ENCODE measurements at places on chromosomes 1 and 21.

DNA sequence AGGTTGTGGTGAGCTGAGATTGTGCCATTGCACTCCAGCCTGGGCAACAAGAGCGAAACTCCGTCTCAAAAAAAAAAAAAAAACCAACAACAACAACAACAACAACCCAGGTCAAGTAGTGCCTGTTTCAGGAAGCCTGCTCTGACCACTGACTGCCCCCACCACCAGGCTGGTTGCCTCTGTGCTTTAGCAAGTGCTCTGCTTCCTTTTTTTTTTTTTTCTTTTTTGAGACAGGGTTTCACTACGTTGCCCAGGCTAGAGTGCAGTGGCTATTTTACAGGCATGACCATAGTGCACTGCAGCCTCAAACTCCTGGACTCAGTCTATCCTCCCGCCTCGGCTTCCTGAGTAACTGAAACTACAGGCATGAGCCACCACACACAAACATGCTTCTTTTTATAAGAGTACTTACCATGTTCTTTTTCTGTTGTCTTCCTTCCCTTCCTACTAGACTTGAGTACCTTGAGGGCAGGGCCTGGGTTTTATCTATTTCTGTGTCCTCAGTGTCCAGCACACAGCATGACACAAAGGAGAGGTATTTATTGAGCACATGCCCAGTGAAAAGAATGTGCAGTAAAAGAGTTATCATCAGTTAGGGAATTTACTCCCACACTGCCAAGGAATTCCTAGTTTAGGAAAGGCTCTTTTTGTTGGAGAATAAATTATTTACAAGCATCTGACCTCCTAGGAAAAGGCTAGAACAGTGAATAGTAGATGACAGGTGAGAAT lies 9.9 kb upstream of the COA7 start:
- DNase-seq, result peak; percentile 51

DNA sequence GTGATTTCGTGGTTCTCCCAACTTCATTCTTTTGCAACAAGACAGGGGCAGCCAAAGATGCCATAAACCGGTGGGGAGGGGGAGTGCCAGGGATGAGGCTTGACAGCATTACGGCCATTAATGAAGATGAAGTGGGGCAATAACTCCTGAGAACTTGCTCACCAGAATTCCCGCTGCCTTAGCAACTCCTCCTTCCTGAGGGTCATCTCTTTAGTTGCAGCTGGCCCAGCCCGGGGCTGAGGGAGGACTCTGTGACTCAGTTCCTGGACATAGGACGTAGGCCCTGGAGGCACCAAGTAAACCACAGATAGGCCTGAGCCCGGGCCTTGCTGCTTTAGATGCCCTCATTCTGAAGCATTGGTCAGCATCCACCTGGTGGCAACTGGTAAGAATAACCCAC lies 330.2 kb downstream of the RRAGC start:
- no peak for DNase-seq

DNA sequence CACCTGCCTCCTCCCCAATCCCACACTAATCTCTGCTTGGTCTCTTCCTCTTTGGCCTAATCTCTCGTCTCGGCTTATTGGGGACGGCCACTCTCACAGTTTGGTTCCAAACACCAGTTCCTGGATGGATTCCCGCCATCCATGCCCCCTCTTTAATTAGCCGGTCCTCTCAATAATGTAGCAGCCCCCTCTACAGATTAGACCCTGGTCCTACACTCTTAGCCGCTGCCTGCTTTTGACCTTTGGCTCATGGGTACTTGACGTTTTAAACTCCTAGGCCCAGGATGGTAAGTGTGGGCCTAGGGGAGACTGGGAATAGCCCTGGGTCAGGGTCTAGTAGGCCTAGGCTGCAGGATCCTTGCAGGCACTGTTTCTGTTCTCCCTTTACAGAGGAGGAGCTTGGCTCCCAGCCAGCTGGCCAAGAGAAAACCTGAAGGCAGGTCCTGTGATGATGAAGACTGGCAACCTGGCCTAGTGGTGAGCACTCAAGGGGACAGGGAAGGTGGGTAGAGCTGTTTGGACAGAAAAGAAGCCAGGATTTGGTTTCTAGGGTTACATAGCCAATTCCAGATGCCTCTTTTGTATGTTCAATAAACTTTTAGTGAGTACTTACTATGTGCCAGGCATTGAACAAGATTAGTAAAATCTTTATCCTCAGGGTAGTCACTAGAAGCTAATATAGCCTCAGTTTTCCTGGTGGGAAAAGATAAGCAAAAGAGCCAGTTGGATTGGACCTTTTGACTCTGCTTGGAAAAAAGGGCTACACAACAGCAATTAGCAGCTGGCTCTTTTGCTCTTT lies 758 bp downstream of the RAD54L start:
- no peak for DNase-seq

GRCh38 chr1:217088521-217089284 lies 365.5 kb upstream of the ESRRG start:
- DNase-seq, result no peak

- no peak for DNase-seq
Observed at GRCh38 chr1:115282807-115283208, 55.2 kb downstream of the NGF start.

All from fibroblast of skin of left quadriceps (primary cell).